ENCODE measurements at places on chromosomes 16 and 17.

DNA sequence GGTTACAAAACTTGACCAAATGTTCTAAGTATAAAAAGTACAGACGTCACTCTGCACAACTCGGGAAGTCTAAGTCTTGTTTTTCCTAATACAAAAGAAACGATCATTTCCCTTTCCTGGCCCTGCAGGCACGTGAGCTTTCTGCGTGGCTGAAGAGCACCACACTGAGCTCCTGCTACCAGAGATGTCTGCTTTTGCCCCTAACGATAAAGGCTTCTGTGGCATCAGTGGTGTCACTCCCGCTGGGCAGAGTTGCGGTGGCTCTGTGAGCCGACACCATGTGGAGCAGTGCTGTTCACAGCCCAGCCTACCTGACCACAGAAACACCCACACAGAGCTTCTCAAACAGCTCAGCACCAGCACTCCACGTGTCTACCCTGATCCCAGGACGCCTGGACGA, 20.5 kb downstream of the EMC8 start:
- DNase-seq: no peak

DNA sequence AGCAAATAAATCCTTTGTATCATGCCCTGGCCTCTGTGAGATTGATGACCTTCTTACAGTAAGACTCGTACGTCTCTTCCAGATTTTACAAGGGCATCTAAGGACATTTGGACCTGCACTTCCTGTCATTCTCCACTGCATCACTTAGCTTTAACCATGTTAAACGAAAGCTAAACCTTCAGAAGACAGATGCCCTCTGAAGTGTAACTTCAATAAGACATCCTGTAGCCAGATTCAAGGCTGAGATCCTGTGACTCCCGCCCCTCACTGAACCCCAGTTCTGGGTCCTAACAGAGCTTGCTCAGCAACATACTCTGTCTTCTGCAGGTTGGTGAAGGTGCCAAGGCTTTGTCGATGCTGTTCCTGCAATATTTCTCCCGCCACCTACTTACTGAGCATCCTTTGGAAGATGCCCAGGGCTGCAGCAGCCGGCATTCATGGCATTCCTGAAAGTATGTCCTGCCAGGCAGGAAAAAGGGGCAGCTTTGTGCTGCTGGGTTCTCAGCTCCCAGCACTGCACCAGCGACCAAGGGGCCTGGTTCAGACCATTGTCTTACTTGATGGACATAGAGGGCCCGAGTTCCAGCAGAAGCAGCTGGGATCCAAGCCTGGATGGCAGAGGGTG, 131.1 kb downstream of the AXIN2 start:
- DNase-seq: no peak

- DNase-seq: no peak
Measured at GRCh38 chr16:66130296-66130905, 236.1 kb upstream of the CDH5 start.

DNA sequence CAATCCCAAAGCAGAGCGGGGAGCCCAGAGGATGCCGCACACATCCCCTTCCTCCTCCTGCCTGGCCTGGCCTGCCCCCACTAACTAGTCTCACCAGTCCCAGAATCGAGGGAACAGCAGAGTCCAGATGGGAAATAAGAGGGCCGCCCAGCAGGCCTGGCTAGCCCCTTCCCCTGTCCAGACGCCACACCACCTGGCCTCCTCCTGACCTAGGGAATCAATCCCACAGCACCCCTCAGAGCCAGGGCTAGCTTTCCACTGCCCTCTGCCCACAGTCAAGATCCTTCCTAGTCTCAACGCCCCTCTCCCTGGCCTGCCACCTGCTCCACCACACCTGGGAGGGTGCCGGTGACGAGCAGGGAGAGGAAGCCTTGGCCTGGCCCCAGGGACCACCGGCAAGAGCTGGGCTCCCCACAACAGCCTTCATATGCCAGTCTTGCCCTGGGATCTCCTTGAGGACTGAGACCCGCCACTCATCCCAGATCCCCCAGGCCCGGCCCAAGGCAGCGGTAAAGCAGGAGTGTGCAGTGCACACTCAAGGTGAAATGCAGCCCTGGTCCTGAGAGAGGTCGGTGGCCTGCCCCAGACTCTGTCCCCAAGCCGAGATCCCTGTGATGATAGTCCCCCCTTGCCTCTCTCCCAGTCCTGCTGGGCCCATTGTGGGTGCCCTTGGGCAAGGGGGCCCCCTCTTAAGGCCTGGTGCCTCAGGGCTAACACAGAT, 27.9 kb downstream of the KATNB1 start:
- no peak for DNase-seq

DNA sequence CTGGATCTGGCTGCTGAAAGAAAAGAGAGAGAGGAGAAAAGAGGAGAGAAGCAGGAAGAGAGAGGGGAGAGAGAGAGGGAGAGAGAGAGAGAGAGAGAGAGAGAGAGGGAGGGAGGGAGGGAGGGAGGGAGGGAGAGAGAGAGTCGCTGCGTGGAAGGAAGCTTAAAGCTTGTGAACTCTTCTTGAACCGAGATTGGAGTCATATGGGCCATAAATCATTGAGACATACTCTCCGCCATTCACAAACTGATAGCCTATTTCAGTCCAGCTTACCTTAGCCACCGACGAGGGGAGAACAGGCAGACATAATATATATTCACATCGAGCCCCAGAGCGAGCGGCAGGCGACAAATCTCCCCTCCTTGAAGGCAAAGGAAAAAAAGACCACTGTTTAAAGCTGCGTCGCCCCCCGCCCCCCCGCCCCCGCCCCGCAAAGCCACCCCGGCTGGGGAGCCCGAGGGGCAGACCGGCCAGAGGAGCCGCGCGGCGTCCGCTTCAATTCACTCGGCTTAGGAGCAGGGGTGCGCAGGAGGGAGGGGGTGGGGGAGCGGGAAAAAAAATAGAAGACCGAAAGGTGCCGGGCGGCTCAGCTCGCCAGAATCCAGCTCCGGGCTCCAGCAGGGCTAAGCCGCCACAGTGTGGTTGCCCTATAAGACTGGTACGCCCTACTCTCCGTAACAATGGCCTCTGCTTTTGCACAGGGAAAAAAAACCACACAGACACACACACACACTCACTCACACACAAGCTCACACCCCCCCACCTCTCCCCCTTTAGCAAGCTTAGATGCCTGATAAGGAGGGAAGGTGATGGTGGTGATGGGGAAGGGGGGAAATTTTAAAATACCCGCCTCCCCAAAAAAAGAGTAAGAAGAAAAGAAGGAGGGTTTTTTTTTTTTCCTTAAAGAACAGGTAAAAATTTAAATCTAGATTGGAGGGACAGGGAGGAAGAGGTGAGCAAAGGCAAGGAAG, 10.6 kb upstream of the HOXB2 start:
- no peak for DNase-seq

GRCh38 chr17:8557176-8557806, 73.2 kb downstream of the MYH10 start:
- DNase-seq: no peak

- no peak for DNase-seq
Measured at GRCh38 chr17:28760601-28761562, 17.1 kb downstream of the TRAF4 start.

DNA sequence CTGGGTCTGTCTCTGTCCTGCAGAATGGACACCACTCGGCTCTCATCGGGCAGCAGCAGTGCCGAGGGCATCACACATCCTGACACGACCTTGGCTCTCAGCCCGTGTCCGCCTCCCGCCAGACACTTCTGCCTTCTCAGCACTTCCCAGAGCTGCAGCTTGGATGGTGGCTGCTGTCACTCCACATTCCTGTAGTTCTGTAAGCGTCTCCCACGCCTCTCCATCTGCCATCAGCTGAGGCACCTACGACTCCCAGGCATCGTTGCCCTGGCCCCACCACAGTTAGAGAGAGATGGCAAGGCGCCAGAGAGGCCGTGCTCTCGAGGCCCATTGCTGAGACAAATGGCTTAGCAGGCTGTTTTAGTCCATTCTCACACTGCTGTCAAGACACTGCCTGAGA, 195.9 kb upstream of the CHMP6 start:
- no peak for DNase-seq

DNA sequence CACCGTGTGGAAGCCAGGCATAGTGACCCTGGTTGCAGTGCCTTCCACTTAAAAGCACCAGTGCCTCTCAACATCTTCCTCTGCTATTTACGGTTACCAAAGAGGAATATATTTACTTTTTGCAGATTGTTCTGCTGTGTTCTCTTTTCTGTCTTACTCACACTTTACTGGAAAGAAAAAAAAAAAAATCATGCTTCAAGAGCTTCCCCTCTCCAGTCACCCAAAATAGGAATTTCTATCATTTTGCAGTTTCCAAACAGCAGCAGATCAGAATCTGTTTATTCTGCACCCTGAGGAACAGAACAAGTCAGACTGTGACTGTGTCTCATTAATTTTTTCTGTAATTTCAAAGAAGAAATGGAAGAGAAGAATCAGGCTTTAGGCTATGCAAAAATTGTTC, 96.1 kb downstream of the KCNJ2 start:
- DNase-seq: no peak

GRCh38 chr17:82317394-82318168, at the start of gene CD7:
CD7 (minus strand) TSS chr17:82317608; CDS start chr17:82317495, 113 bp downstream.
- peak; percentile 71 for DNase-seq

GRCh38 chr16:17945080-17945601, 391.4 kb downstream of the NPIPA8 start:
- DNase-seq: no peak

DNA sequence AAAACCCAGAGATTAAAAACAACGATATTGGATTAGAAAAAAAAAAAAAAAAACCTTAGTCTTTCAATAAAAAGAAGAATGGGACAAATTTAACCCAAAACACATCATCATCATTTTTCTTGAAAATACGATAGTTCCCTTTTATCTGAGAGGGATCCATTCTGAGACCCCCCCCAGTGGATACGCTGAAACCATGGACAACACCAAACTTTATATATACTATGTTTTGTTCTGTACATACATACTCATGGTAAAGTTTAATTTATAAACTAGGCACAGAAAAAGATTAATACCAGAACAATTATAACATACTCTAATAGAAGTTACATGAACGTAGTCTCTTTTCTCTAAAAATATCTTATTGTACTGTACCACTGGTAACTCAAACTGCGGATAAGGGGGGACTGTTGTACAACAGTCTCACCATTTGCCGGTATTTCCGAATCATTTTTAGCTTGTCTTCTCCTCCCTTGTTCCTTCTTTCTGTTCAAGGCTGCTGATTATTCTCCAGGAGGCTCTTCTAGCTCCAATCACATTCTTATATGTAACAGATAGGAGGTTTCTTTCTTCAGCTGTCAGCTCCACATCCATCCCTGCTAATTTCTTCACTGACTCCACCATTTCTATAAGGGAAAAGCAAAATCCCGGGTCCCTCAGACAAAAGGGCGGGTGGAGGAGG, 37.0 kb downstream of the RNF135 start:
- no peak for DNase-seq

- peak; percentile 90 for DNase-seq
Measured at GRCh38 chr17:49496183-49496866, 1.2 kb downstream of the NGFR start.

GRCh38 chr16:4200781-4201137, 41.1 kb downstream of the SRL start:
- no peak for DNase-seq

DNA sequence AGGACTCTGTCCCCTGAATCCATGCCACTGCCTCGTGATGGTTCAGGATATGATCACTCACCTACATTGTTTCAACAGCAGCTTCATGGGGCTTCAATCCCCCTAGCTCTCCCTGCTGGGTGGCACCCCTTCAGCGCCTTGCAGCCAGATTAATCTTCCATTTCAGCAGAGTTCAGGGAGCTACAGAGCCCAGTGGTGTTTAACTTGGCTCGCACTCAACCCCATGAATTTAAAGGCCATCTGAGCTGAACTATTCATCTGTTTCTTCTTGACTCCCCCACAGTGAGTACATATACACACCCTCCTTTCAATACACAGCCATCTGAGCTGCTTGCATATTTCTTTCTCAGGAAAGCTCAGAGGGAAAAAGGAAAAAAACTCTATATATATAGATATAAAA, 202.8 kb upstream of the C16orf82 start:
- no peak for DNase-seq

GRCh38 chr17:72099919-72100318, 20.9 kb upstream of the SOX9 start:
- DNase-seq: no peak

- DNase-seq: no peak
Measured at GRCh38 chr16:3718019-3718391, 681 bp upstream of the TRAP1 start.

DNA sequence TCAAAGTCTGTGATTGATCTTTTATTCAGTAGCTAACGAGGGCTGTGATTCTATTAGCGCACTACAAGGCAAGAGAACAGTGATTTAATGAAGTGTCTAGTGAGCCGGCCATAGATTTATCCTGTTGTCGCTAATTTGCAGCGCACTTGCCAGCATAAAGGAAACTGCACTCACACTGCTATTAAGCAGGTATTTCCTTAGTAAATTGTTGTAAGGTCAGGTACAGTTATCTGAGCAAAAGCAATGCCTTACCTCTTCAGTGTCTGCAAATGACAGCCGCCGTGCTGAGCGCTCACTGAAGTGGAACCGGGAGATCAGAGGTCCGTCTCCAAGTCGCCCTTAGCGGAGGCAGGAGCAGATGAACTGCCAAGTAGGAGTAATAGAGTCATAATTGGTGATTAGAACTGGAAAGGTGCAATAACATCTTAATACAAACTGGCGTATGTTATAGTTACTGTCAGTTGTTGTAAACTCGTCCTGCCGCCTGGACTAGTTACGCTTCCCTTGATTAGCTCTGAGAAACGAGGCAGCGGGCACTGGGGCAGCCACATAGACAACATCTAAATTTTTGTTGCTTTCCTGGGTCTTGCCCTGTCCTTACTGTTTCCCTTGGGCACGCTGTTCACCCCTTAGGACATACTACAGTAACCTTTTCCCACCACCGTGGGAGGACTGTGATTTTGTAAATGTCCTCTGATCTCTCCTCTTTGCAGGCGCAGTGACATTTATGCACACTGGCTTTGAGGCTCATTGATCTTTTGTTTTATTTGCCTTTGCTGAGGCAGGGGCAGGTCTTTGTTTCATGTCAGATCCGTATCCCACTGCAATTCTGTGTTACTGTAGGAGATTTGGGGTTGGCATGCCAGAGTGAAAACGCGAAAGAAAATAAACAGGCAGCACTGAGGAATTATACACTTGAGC, 363.1 kb downstream of the WWOX start:
- DNase-seq: no peak

GRCh38 chr17:75707079-75707571, 14.1 kb upstream of the ITGB4 start:
- DNase-seq: no peak

DNA sequence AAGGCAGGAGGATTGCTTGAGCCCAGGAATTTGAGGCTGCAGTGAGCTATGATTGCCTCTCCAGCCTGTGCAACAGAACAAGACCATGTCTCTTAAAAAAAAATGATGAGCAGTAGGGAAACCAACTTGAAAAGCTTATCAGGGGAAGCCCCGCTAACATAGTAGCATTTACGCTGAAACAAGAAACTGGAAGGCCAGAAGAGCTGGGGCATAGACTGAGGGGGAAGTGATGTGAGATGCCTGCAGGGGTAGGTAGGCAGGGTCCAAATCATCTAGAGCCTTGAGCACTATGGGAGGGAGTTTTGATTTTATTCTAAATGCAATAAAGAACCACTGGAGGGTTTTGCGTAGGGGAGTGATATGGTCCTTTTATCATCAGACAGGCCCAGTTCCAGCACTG, 139.3 kb downstream of the CYB561 start:
- DNase-seq: no peak

All from stimulated activated CD4-positive, alpha-beta T cell treated with anti-CD3 and anti-CD28 coated beads, Interleukin-4, amount 100 ng/mL, for 1 hour (primary cell).